Lung (tissue), 17 donors: ENCODE measurements at places on chromosomes 2 and 18. TPM values are rescaled to one million over a fixed set of nuclear protein-coding genes. Genes with fewer than 3 reads are reported as not detected.

The ERICH2 gene
- 34.9 TPM for polyA plus RNA-seq

The HJURP gene
- polyA plus RNA-seq = 0.84 TPM

The AFG3L2 gene
- polyA plus RNA-seq = 28.1 TPM

The SERPINB8 gene
- polyA plus RNA-seq = 29.6 TPM

The LRP2 gene
- polyA plus RNA-seq = 2.4 TPM

The LIPG gene
- polyA plus RNA-seq = 3.7 TPM

The ACOXL gene
- 13.9 TPM for polyA plus RNA-seq

The MBD1 gene
- 24.0 TPM for polyA plus RNA-seq

The FSHR gene
- polyA plus RNA-seq = not detected

The CLHC1 gene
- polyA plus RNA-seq = 2.3 TPM

The MATN3 gene
- 3.1 TPM for polyA plus RNA-seq

The SKOR2 gene
- not detected for polyA plus RNA-seq

The LOXHD1 gene
- polyA plus RNA-seq = 0.49 TPM
